Fibroblast of upper back skin (primary cell): ENCODE measurements at places on chromosomes 4 and X.

DNA sequence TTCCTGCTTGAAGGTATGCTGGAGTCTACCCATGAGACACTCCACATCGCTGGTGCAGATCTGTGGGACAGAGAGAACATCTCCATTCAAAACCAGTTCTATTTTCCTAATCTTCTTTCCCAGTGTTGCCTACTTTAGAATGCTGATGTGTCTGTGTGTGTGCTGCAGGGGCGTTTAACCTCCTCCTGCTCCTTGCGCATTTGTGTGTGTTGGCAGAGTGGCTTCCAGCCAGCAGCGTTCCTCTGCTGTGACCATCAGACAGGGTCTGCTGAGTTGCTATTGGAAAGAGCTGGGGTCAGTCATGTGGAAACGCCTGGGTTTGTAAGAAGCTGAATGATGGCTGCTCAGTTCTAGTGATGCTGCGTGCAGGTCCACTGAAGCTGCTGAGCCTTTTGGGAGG, 223.6 kb downstream of the RBMX2 start:
- DNase-seq, result no peak

GRCh38 chrX:84046403-84046984, 141.5 kb downstream of the RPS6KA6 start:
- DNase-seq, result peak; percentile 23

GRCh38 chrX:69264158-69264581, 98.9 kb upstream of the PJA1 start:
- DNase-seq, result no peak

GRCh38 chr4:23680671-23681518, 209.0 kb downstream of the PPARGC1A start:
- DNase-seq, result peak; percentile 30

DNA sequence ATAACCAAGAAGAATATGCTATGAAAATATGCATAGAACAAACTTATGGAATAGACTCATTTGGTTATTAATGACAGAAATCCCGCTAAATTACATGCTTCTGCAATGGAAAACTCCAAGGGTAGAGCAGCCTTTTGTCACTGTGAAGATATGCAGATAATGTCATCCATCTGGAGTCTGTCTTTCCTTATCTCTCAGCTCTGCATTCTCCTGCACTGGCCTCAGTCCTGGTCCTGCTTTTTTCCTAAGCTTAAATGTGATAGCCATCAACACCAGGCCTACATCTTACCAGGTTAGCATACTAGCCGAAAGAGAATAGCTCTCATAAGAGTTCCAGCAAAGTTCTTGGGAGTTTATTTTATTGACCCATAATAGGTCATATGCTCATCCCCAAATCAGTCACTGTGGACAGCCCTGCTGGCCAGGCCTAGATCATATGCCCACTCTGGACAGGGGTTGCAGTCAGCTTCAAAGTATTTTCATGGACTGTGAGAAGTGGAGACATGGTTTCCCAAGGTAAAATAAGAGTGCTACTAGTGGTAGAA, 86.5 kb upstream of the LEF1 start:
- DNase-seq, result no peak

DNA sequence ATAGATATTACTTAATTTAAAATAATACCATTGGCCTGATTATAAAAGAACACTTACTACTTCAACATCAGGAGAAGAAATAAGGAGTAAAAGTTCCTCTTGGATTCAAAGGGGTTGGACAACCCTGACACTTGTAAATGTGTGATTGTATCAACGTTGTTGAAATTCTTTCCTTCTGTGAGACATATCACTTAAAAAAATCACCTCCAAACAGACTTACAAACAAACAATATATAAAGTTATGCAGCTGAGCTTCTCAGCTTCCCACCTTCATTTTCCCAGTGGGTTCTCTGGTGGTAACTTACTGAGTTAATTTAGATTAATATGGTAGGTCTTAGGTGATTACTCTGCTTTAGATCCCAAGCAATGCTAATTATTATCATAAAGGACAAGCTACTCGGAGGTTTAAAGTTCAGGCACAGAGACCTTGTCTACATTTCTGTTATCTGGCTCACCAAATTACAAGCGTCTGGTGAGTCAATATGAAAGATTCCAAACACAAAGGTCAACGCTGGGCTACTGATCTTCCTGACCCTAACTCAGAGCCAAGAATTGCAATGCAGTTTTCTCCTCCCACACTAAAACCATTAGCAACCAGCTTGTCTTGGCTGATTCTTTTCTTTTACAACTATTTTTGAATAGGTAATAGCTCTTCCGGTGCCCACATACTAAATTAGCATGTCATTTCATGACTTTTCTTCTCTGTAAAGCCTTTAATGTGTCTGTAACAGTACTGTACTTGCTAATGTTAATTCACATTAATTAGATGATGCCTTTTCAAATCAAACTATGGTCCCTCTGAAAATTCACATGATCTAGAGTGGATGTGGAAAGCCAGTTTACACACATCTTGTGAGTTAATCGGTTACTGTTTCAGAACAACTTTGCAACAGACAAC, 157.6 kb downstream of the RASL11B start:
- peak; percentile 71 for DNase-seq

DNA sequence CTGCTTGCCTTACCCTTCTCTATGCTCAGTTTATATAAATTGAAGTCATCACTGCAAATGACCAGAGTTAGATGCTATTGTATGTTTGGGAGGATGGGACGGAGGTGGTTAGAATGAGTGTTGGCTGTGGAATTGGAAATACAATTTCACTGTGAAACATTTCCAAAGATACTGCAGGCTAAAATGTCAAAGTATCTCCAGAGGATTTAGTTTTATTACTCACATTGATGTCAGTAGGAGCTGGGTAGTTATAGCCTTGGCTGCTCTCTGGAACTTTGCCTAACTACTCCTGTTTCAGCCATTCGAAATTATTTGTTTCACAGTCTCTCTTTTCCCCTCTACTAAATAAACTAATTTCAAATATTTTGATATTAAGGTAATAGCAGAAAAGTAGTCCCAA, 92.6 kb upstream of the PPP3CA start:
- DNase-seq, result peak; percentile 69

DNA sequence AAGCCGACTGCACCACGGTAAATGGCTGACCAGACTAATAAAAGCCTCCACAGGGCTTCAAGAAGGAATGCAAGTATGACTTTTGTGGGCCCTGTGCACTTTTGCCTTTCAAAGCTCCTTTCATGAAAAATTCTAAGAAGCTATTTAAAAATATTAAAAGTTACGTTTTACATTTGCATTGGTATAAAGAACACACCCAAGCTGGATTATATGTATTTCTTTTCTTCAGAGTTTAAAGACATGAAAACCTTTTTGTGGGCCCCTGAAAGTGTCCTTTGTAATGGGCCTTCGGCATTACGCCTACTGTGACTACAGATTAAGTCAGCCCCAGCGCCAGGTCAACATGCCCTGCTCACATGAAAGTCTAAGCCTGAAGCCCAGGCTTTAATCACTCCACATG, 20.5 kb upstream of the ASB5 start:
- DNase-seq, result no peak

DNA sequence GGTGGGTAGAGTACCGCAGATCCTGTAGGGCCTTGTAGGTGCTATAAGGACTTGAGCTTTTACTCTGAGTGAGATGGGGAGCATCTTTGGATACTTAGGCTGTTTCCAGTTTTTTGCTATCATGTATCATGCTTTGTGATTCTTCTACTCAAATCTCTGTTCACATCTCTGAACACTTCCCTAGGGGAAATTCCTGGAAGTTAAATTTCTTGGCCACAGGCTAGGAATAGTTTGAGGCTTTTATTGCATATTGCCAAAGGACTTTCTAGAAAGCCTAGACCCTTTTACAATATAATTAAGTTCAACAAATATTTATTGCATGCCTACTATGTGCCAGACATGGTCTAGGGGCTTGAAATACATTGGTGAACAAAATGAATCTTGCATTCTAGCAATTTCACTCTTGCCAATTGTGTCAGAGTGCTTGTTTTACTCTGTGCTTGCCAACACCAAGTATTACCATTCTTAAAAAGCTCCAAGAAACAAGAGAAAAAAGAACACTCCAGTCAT, 4.1 kb upstream of the PGRMC1 start:
- no peak for DNase-seq

GRCh38 chrX:115093191-115093590, 75.8 kb upstream of the IL13RA2 start:
- no peak for DNase-seq

DNA sequence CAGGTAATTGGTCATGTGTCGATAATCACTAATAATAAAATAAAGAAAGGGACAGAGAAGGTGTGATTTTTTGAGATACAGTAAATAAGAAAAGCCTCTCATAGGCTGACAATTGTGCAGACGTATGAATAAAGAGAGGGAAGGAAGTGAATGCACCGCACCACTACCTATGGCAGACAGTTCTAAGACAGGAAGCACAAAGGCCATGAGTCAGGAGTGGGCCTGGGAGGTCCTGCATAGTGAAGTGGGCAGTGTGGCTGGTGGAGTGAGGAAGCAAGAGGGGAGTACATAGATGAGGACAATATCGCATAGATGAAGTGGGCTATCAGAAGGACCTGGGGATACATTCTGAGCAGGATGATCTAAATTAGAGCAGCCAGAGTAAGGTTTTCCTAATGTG, 75.6 kb downstream of the BMP3 start:
- no peak for DNase-seq

DNA sequence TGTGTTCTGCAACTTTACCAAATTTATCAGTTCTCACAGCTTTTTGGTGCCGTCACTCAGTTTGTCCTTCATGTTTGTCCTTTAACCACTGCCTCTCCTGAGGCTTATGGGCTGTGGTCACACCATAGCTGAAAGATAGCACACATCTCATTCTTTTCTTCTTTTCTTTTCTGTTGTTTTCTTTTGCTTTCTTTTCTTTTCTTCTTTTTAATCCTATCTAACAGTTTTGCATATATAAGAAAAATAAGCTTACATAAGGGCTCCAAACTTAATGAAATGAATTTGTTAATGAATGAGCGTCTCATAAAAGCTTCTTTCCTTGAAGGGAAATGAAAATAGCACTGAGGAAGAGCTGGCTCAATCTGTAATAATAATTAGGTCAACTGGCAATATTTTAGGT, 1061.2 kb downstream of the PCDH18 start:
- DNase-seq, result no peak

DNA sequence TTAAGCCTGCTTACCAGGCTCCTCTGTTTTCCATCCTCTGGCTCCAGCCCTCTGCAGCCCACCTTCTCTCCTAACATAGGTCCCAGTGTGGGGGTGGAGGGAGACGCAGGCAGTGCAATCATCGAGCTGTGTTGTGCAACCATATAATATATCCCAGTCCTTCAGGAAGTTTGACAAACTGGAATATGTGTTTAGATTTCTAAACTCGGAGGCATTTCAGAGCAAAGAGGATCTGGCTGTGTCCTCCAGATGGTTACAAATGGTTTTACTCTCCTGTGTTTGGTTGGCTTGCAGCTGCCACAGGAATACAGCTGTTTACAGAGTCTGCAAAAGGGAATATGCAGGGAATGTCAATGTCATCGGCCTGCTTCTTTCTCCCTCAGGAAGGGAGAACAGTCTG, 195.3 kb upstream of the LNX1 start:
- DNase-seq, result peak; percentile 81

DNA sequence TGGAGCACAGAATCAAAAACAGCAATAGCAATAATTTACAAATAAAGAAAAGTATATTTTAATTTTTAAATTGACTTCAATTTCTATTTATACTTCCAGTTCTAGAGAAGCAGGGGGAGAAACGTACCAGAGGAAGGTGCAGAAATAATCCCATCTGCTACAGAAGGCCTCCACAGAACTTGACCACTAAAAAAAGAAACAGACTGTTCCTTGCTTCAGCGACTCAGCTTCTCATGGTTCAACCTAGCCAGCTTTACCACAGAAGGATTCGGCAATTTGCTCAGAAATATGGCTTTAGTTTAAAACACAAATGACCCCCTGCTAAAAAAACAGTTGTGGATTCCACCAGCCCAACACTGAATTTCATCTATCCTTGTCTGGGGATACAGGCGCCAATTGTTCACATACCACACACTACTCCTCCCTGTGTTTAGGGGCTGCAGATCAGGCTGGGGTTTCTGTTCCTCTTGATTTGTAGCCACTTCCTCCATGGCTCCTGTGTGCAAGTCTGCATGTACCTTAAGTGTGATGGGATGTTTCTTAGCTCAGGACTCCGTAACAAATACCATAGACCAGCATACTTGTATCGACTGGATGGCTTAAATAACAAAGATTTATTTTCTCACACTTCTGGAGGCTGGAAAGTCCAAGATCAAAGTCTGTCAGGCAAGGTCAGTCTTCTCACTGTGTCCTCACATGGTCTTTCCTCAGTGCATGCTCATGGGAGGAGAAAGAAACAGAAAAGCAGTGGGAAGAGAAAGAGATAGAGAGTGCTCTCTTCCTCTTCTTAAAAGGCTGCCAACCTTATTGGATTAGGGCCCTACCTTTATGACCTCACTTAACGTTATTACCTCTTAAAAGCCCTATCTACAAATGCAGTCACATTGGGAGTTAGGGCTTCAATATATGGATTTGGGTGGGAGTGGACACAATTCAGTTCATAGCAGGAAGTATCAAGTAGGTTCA, 79.1 kb downstream of the AMOT start:
- no peak for DNase-seq

DNA sequence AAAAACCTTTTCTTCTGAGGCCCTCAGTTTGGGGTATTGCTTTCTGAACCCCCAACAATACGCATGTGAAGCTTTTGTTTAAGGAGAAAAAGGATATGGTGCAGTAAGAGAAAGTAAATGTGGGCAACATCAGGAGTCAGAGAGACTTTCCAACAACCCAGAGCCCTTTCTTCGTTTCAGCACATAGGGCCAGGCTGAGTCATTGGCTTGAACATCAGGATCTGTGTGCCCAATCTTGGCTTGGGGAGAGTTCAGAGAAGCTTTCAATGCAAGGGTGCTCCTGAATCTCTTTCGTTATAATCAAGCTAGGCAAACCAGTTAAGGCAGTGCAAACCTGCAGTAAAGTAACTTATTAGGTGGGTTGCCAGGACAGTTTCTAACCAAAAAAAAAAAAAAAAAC, 191.2 kb downstream of the FRMPD4 start:
- no peak for DNase-seq

- peak; percentile 53 for DNase-seq
Observed at GRCh38 chr4:122914292-122914904, 8.0 kb downstream of the NUDT6 start.

DNA sequence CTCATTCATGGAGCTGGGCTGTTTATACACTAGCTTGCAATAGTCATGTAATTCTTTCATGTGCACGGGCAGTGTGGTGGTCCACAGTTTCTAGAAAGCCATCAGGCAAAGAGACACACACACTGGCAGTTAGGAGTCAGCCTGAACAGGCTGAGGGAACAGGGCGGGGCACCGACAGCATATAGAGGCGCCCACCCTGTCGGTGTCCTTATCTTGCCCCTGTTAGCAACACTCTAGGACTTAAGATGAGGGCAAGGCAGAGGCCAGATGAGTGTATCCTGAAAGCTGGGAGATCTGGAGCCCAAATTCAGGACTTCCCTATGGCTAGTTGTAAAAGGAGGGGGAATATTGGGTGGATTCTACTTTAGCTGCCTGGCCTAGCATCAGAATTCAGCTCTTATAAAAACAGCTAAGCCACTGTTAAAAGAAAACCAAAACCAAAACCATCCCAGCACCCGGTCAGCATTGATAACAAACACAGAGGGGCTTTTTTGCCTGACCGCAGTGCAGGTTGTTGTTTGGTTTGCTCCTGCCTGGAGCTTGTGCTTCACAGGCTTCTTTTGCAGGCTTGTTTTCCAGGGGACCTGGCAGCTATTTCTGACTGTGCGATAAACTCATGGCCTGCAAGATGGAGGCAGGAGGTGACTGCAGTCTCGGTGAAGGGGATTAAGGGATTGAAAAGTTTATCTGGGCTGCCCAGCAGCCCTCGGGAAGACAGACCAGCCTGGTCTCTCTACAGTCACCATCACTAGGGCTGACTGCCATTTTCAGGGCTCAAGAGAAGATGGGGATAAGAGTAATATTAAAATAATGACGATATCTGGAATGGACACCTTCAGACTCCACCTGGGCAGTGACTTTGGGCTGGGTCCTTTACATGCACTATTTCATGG, 638.9 kb downstream of the MID1IP1 start:
- no peak for DNase-seq
